Esophagus mucosa (tissue), 1 donor: ENCODE measurements at places on chromosomes 7 and 10. TPM values are rescaled to one million over a fixed set of nuclear protein-coding genes. Genes with fewer than 3 reads are reported as not detected.

GRCh38 chr10:76309741-76310587 lies 878.5 kb downstream of the LRMDA start:
- no peak for ATAC-seq

GRCh38 chr7:11298220-11298619 lies 324.5 kb downstream of the PHF14 start:
- ATAC-seq: no peak

DNA sequence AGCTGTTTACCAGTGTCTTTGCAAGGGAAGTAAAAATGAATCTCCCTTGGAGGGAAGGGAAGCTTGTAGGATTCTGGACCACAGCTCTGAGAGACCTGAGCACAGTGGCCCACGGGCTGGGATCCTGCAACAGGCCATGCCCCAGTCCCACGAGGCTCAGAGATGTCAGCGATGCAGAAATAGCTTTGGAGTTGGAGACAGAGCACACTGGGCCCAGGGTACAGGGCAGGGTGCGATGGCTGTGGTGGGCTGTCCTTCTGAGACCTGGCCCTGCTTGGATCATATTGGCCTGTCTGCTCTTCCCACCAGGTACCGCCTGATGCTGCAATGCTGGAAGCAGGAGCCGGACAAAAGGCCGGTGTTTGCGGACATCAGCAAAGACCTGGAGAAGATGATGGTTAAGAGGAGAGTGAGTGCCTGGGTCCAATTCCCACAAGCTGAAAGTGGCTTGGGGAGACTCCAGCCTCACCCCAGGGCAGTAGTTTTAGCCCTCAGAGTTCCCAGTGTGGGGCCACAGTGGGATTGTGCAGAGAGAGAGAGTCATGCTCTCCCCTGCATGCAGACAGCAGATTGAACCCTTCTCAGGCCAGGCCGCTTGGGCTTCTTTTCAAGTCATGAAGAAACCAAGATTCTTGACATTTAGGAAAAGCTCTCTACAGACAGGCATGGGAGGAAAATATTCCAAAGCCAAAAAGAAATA lies 13.5 kb upstream of the CSGALNACT2 start:
- no peak for ATAC-seq

DNA sequence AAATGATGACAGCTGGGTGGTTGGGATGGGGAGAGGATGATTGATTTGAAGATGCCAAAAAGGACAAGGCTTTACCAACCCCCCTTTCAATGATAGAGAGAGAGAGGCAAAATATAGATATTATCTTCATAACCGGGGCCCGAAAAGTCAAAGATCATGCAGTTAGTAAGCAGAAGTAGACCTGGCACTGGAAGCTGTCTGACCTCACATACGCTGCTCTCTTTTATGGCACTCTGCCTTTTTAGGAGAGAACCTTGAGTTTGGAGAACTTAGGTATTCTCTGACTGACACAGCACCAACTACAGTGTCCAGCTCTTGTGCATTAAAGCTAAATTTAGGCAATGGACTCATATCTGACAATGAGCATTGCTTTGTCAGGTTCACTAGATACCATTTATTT lies 30.7 kb downstream of the CNNM2 start:
- no peak for ATAC-seq

The IRF5 gene
- 15.7 TPM for total RNA-seq
